ENCODE measurements at places on chromosomes 2 and 18. TPM values are rescaled to one million over a fixed set of nuclear protein-coding genes. Genes with fewer than 3 reads are reported as not detected.

The UGT1A6 gene
- total RNA-seq, result not detected

The TRAK2 gene
- 31.4 TPM for total RNA-seq

The AMMECR1L gene
- 17.0 TPM for total RNA-seq

The UGT1A3 gene
- total RNA-seq, result not detected

The IL18RAP gene
- total RNA-seq, result 8.8 TPM

The OSR1 gene
- total RNA-seq, result not detected

The DHRS9 gene
- total RNA-seq, result not detected

All from T-helper 17 cell (primary cell).